Brain (organoid and tissue), 16 donors: ENCODE measurements at places on chromosomes 6 and 20.

GRCh38 chr20:22974354-22974753 is 60.8 kb upstream of the SSTR4 start:
- DNase-seq, result no peak

DNA sequence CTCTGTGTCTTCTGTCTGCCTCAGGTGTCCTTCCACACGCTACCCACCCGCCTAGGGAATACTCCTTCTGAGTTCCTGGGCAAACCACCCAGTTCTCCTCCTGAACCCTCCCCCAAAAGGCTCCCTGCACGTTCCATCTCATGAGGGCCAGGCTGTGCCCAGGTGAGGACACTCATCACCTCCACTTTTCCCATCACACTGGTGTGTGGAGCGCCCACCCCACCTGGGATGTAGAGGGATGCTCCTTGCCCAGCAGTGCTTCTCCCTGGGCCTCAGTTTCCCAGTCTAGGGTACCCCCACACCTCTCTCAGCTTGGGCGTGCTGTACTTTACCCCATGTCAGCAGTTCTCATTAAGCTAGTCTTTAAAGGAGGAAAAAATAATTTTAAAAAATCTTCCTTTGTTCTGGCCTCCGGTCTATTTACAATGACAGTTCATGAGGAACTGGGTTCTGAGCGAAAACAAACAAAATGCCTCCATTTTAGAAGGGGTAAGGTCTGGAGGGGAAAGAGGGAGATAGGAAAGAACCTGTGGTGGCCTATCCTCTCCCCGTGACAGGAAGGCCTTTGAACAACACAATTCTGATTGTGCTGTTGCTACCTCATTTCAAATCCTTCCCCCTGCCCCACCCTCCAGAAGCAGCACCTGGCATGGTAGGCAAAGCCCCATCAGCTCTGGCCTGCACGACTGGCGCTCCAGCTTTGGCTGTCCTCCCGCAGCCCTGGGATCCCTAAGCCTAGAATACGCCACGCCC is 1.7 kb upstream of the C20orf203 start:
- no peak for DNase-seq

GRCh38 chr6:47299965-47300364 is 9.7 kb downstream of the TNFRSF21 start:
- no peak for DNase-seq

- DNase-seq, result peak; percentile 20
These were observed 107.0 kb downstream of the JARID2 start for GRCh38 chr6:15352845-15353244.

GRCh38 chr6:105675715-105676397 is 273.0 kb upstream of the PREP start:
- DNase-seq, result no peak

DNA sequence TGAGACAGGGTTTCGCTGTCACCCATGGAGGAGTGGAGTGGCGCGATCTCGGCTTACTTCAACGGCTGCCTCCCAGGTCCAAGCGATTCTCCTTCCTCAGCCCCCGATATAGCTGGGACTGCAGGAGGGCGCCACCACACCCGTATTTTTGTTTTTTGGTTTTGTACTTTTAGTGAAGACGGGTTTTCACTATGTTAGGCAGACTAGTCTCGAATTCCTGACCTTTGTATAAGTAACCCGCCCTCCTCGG is 115.4 kb upstream of the BTN3A2 start:
- DNase-seq, result peak; percentile 82

DNA sequence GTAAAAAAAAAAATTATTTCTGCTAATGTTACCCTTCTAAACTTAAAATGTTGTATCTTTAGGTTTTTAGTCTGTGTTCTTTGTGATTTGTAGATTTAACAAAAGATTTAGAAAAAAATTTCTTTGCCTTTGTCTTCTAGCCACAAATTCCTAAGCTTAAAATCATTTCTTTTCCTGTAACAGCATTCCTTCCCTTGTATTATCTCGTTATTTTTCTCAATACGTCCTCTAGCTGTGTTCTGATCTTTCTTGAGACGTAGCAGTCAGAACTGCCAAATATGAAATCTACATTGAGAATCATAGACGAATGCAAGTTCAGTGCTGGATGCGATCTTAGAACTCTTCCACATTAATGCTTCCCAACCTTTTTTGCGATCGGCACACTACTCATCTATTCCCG is 283.1 kb downstream of the UTRN start:
- no peak for DNase-seq

GRCh38 chr6:90146921-90147649 is 149.6 kb downstream of the BACH2 start:
- no peak for DNase-seq

GRCh38 chr6:108958900-108959770 is 110.9 kb downstream of the ARMC2 start:
- no peak for DNase-seq

GRCh38 chr20:36631646-36632045 is 14.3 kb downstream of the SLA2 start:
- DNase-seq, result no peak

DNA sequence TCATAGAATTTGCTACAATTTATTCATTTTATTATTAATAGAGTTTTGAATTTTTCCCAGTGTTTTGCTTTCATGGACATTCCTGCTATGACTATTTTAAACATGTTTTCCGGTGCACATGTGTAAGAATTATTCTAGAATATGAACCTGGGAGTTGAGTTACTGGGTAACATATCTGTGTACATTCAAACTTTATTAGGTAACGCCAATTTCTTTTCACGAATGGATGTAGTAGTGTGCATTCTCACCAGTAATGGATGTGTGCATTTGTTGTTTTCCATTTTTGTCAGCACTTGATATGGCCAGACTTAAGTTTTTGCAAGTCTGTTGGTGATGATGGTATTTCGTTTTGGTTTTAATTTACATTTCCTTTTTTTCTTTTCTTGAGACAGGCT is 118.8 kb downstream of the CDKAL1 start:
- no peak for DNase-seq

GRCh38 chr6:3159805-3160781 is 2.7 kb upstream of the TUBB2A start:
- peak; percentile 39 for DNase-seq

GRCh38 chr6:91171754-91172462 is 585.0 kb upstream of the MAP3K7 start:
- DNase-seq, result no peak

- no peak for DNase-seq
These were observed 122.8 kb upstream of the DST start for GRCh38 chr6:56765494-56765893.

GRCh38 chr6:151300267-151300991 is 60.7 kb downstream of the AKAP12 start:
- no peak for DNase-seq

DNA sequence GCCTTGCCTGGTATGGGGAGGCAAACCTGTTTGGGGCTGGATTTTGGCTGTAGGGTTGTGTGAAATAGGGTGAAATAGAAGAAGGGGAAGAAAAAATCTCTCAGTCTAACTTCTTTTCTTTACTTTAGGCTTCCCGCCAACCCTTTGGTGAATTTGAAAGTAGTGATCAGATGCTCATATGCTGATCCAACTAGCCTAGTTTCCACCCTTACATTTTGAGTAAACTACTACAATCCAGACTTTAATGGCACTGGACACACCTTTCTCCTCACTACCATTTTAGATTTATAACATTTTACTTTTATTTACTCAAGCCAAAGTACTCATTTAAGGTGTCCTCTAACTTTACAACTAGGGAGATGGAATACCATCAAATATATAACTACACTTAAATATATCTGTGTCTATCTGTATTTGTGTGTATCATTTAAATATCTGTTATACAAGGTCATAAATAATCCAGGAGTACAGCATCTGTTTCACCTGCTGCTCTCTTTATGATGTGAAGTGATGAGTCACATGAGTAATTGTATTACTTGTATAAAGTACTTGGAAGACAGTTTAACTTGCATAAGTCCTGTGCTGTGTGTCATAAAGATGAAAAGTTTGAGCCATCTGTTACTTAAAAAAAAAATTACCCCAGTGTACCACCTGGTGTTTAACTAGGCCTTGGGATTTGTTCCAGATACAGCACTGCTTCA is 172.1 kb downstream of the CDKAL1 start:
- peak; percentile 85 for DNase-seq

DNA sequence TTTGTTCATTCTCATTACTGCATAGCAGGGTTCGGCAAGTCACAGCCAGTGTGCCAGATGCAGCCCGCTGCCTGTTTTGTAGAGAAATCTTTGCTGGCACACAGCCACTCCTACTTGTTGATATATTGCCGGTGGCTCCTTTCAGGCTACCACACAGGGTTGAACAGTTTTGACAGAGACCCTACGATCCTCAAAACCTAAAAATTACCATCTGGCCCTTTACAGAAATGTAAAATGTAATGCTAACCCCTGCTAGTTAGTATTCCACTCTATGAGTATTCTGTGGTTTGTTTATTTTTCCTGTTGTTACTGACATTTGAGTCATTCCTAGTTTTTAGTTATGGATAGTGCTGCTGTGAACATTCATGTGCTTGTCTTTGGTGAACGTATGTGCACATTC is 11.5 kb downstream of the DHX35 start:
- DNase-seq, result peak; percentile 2

DNA sequence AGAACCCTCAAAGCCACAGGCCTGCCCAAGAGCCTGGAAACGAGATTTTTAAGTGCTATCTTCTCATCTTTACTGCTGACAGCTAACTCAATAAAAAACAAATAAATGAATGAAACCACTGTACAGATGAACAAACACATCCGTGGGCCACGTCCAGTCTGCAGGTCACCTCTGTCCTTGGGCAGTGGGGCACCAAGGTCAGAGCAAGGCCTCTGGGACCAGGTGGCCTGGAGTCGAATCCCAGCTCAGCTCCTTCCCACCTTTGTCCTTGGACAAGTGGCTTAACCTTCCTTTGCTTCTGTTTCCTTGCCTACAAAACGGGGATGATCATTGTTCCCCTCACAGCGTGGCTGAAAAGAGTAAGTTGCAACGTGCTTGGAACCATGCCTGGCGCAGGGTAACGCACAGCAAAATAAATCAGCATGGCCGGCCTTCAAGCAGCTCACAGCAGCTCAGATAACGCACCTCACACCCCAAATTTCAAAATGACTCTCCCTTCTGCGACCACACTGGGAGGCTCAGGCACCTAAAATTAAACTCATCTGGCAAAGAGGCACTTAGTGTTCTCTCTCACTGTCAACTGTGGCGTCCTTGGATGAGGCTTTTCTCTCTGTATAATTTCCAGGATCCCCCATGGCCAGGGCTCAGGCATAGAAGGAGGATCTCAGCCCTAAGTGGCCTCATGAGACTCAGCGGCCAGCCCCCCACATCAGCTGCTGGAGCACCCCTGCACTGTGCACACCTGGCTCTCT is 35.7 kb downstream of the RRBP1 start:
- DNase-seq, result peak; percentile 23

- no peak for DNase-seq
These were observed 213.8 kb downstream of the LAMA2 start for GRCh38 chr6:129096651-129097290.

- DNase-seq, result no peak
These were observed 5.8 kb downstream of the HMGN4 start for GRCh38 chr6:26543953-26544352.

GRCh38 chr6:143621876-143622605 is 55.7 kb upstream of the PHACTR2 start:
- no peak for DNase-seq

DNA sequence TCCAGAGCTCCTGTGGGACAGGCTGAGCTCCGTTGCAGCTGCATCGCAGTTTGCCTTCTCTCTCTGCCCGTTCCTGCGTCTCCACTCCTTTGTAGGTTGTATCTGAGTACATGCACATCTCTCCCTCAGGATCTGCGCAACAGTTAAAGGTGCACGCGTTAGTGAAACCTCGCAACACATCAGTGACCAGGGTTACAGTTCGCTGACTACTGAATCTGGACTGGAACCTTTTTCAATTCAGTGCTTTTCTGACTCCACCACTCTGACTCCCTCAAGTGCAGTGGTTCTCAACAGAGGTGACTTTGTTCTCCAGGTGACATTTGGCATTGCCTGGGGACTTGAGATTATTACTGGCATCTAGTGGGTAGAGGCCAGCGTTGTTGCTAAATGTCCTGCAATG is 44.0 kb downstream of the UST start:
- DNase-seq, result no peak

DNA sequence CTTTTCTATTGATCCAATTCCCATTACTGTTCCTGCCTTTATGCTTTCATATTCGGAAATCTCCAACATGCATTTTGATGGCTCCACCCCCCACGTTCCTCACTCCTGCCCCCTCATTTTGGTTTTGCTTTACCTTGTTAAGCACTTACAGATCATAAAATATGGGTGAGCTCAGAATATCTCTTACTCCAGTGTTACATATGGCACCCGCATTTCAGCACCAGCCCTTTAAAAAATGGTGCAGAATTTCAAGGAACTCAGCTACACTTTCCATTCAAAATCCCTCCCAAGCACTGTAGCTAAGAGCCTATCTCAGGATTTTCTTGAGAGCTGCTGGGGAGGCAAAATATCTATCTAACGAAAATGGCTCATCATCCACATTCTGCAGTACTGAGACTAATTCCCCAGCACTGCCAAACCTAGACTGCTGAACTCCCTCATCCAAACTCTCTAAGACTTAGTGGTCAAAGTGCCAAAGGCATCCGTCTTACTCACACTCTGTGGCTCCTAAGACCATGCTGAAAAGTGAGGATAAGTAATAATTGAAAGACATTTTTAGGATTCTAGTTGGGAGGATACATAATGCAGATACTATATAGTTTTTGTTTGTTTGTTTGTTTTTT is 7.8 kb downstream of the SGK1 start:
- no peak for DNase-seq

DNA sequence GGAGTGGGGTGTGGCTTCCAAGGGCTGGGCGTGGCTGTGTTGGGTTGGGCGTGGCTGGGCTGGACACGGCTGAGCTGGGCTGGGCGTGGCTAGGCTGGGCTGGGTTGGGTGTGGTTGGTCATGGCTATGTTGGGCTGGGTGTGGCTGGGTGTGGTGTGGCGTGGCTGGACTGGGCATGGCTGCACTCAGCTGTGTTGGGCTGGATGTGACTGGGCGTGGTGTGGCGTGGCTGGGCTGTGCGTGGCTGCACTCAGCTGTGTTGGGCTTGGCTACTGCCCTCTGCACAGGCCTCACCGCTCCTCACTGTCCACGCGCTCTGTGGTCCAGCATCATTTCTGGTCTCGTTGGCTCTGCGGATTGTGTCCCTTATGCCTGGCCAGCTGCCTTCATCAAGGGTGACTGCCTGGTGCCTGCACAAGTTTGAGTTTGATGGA is 43.5 kb upstream of the SLCO4A1 start:
- DNase-seq, result no peak

GRCh38 chr6:100657678-100658330 is 193.1 kb upstream of the SIM1 start:
- peak; percentile 57 for DNase-seq

GRCh38 chr20:20452254-20452676 is 84.4 kb downstream of the INSM1 start:
- DNase-seq, result peak; percentile 94

DNA sequence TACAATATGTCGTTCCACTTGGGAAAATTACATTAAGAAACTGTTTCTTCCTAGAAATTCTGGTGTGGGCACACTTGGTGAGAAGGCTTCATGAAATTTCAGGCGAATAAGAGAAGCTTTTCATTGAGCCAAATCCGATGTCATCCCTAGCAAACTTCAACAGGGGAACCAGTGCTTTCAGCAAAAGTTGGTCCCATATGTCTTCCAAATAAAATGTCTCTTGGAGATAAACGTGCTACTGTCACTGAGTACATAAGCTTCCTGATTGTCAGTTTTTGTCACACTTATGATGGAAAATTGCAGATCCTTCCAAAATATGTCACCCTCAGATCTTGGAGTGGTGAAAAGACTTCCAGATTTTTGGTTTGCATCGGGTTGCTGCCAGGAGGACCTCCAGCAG is 31.1 kb upstream of the SLC35A1 start:
- no peak for DNase-seq
